PC-3 (cell line): ENCODE measurements at places on chromosomes 6 and 20. TPM values are rescaled to one million over a fixed set of nuclear protein-coding genes. Genes with fewer than 3 reads are reported as not detected.
A peak's percentile ranks its signal among the peaks of the same experiment; 100 is the strongest.

Gene OVOL2
- total RNA-seq, result 23.1 and 36.4 TPM in 2 replicates

- DNase-seq, result no peak
Measured at GRCh38 chr6:107517274-107517673, 27.4 kb downstream of the SOBP start.

- DNase-seq, result no peak
Measured at GRCh38 chr6:47512872-47513271, 35.3 kb downstream of the CD2AP start.

DNA sequence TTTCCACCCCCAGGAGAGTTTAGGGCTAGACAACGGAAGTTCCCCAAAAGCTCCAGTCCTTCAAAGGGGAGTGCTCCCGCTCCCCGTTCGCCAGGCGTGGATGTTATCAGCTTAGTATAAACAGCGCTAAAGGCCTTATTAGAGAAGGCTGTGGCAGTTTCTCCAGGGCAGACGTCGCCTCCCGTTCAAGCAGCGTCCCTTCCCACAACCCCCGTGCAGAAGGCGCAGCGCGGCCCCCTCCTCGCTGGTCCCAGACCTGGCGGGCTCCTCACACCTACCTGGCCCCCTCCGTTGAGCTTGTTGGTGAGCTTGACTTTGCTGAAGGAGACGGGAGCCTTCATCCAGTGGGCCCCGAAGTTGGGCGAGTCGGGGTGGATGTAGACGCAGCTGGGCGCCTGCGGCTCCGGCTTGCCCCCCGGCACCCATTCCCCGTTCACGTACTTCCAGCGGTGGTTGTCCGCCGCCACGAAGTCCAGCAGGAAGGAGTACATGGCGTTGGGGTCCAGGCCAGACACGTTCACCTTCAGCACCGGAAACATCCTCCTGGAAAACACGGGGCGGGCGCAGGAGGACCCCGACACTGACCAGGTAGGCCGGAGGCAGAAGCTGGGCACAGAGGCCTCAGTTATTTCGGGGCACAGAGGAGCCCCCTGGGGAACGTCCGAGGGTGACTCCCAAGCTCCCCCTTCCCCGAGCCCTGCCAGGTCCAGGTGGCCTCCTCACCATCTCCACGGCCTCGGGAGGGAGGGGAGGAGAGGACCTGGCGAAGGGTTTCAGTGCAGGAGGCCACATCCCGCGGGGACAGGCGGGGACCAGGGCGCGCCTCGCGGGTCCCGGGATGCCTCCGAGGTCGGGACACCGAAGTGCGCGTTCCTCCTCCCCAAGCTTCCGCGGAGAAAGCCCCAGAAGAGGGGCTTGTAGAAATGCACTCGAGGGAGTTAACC is 1.1 kb downstream of the TBXT start:
- no peak for DNase-seq

Gene CST5
- total RNA-seq, result not detected in 2 replicates

DNA sequence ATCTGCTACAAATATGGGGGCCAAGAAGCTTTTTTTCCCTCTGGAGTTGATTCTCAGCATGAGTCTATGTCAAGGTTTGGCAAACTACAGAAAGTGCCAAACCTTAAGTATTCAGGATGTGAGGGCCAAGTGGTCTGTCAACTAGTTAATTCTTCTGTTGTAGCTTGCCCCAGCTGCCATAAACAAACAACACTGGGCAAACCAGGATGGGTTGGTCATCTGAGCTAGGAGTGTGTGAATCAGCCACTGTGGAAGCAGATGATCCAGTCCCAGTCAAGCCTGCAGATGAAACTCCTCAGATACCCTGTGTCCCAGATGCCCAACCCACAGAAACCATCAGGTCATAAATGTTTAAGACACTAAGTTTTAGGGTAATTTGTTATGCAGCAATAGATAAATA is 103.0 kb upstream of the MOCS1 start:
- no peak for DNase-seq

GRCh38 chr6:71053475-71053874 is 96.6 kb upstream of the B3GAT2 start:
- no peak for DNase-seq

DNA sequence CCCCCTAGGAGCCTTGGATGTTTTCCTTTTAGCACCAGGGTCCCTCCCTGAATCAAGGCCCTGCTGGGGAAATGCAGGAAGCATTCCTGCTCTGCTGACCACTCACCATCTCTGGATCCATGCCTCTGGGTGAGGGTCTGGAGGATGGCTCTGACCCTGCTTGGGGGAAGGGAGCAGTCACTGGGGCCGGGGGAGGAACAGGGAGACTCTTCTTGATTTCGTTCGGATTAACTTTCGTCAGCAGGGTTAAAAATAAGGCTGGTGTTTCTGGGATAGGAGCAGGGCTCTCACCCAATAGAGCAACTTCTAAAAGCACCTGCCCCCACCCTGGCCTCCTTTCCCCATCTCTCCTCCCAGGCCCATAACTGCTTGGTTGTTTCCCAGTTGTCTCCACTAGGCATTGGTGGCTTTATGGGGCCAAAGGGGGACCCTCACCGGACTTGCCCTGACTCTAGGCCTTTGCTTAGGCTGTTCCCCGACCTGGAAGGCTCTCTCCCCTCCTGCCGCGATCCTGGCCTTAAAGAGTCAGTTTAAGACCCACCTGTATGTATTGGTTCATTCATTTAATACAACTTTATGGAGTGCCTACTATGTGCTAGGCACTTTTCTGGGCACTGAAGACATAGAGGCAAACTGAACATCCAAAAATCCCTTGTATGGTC is 63.0 kb downstream of the JPH2 start:
- no peak for DNase-seq

DNA sequence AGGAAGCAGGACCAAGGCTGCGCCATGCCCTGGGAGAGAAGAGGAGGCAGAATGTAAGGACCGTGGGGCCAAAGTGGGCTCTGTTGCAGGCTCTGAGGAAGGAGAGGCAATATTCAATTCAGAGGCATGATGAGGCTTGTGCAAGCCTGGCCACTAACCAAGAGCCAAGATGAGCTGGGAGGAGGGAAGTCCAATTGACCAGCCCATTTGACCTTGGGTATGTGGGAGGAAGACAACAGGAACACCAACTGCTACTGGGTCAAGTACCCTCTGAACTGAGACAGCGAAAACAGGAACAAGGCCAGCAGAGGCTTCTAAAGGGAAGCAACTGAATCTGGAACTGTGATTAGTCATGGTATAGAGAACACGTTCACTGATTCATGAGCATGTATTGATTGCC is 779.6 kb downstream of the MAFB start:
- DNase-seq, result no peak

DNA sequence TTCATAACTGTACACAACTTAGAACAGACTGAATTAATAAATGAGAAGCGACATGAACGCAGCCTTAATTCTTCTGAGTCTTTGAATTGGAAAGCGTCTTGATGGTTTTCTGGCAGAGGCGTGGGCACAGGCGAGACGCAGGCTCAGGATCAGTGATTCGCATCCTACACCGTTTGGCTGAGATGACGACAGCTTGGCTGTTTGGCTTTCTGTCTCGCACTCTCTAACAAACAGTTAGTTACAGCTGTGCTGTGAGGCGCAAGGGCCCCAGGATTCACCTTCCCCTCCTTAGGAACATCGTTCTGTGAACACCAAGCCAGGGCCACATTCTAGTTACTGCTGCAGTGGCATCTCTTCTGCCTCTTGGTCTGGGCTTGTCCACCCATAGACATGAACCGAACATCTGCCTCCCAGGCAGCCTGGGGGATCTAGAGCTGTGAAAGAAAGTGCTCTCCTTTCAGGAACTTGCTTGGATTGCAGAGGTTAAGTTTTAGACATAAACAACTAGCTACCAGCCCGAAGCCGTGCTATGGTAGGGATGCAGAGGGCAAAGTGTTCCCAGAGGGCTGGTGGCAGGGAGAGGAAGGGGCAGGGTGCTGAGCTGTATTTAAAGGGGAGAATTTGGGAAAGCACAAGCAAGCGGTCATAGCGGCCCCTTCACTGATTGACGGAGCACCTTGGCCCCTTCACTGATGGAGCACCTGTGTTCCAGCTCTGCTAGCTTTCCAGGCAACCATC is 49.6 kb downstream of the TCP11 start:
- no peak for DNase-seq

Gene DEFB127
- total RNA-seq, result not detected in 2 replicates

GRCh38 chr6:118558464-118559217 is 10.5 kb downstream of the PLN start:
- no peak for DNase-seq

Gene TSHZ2
- total RNA-seq, result not detected in 2 replicates

Gene ERMARD
- total RNA-seq, result 16.3 and 24.2 TPM in 2 replicates

Gene SYCP2L
- 0.07 and 2.4 TPM in 2 replicates for total RNA-seq

- peak; percentile 17 for DNase-seq
Measured at GRCh38 chr6:131758920-131759319, 48.1 kb upstream of the CTAGE9 start.

DNA sequence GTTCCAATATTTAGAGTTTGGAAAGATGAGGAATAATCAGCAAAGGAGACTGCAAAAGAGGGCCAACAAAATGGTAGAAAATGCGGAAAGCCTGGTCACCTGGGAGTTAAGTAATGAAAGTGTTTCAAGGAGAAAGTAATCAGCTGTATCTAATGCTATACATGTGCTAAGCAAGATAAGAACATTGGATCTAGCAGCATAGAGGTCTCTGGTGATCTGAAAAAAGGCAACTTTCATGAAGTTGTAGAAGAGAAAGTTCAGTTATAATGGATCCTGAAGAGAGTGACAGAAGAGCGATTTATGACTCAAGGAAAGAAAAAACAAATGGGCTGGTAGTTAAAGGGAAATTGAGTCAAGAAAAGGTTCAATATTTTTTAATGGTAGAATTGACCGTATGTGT is 4.6 kb upstream of the RSPH3 start:
- no peak for DNase-seq

DNA sequence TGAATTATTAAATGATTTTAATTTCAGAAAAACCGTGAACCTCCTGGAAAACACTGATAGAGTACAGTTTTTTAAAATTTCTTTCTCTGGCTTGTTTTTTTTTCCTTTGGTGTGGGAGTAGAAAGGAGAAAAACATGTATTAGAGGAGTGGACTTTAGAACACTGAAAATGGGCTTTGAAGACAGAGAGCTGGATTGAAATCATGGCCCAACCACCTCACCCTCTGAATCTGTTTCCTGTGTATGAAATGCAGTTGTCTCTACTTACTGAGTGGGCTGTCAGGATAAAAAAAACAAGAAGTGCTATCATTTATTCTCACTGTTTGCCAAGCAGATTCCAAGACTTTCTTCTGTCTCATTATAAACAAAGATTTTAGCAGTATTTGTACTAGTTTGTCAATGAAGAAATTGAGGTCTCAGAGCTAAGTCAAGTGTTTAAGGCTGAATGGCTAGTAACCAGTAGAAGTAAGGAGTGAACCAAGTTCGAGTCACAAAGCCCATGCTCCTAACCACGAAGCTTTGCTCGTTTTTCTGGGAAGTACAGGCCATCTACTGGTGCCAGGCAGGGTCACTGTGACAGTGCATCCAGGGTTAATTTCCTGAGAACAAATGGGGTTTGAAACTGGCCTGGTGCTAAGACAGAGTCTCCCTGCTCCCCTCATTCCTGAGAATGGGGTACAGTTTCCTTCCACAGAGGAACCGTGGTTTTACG is 256.4 kb downstream of the TMEM242 start:
- DNase-seq, result peak; percentile 12

- DNase-seq, result no peak
Measured at GRCh38 chr6:14217728-14218518, 100.4 kb downstream of the CD83 start.

Gene APCDD1L
- 2.0 and 4.9 TPM in 2 replicates for total RNA-seq

DNA sequence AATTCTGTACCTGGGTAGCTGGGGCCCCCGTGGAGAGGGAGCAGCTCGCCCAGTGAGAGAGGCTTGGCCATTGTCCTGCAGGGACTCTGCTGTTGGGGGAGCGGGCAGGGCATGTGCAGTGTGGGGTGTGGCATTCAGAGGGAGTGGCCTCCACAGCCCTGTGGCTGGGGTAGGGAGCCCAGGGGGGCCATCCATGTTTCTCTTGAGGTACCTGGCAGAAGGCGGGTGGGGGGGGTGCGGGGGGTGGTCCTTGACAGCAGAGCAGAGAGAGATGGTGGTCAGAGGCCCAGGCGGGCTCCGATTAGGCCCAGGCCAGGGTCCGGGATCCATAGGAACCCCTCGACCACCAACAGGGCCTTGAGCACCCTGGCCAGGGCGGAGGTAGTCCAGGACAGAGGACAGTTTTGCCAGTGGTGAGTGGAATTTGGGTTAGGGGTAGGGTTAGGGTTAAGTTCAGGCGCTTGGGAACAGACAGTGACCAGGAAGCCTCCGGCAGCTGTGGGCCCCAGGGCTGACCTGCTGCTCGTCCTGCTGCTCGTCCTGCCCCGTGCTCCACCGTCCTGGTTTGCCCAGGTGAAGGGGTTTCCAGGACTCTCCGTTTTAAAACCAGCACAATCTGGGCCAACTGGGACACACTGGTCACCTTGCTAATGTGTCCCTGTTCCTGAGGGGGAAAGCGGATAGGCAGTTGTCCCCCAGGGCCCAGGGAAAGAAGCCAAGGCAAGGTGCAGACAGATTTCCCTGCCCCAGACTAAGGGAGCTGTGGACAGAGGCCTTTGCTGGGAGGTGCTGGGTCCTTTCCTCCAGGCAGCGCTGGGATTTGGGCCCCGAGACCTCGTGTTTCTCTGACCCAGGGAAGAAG is 24.8 kb upstream of the MYT1 start:
- DNase-seq, result no peak

DNA sequence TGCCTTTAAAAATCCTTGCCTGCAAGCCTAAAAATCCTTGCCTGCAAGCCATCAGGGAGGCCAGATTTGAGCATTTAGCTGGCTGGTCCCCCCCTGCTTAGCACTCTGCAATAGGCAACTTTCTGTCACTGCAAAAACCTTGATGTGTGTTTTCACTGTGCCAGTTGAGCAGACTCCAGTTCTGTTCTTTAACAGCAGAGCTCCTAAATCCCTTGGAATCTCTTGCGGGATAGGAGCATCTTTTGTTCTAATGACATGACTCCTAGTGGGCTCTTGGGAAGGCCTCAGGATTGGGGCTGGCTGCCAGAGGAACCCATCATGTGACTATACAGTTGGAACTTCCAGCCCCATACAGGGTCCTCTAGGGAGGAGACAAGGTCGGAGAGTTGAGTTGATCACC is 50.4 kb downstream of the FAM184A start:
- no peak for DNase-seq

Gene WFDC5
- not detected in 2 replicates for total RNA-seq

Gene TSBP1
- not detected in 2 replicates for total RNA-seq

Gene EYS
- total RNA-seq, result 0.07 TPM in 1 of 2 replicates, not detected in the other

GRCh38 chr20:52256454-52256853 is 64.9 kb upstream of the ZFP64 start:
- no peak for DNase-seq

- no peak for DNase-seq
Measured at GRCh38 chr6:113401231-113401630, 455.9 kb upstream of the MARCKS start.

GRCh38 chr6:43702534-43703440 is 15.2 kb upstream of the MRPS18A start:
- peak; percentile 93 for DNase-seq

GRCh38 chr6:170259278-170259677 is 31.6 kb downstream of the DLL1 start:
- no peak for DNase-seq

- peak; percentile 49 for DNase-seq
Measured at GRCh38 chr6:119137194-119138072, 59.0 kb upstream of the FAM184A start.

GRCh38 chr6:17392978-17393891 is at the start of gene CAP2:
CAP2 (plus strand) TSS chr6:17393595; CDS start chr6:17421556, 27,961 bp downstream.
- DNase-seq, result peak; percentile 74
